ENCODE measurements at places on chromosomes 5 and 9.

DNA sequence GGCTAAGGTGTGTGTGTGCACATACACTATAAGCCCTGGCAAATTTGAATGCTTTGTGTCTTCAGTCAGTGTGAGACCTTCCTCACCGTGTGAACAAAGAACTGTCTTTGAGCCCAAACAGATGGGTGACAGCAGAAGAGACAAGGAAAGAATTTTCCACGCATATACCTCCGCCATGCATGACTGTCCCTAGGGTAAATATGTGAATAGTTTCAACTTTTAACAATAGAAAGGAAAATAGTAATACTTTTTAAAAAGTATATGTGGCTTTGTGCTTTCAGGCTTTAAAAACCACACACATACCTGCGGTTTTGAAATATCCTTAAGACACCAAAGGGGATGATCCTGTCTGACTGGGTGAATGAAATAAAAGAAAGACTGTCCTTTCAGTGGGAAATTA is 438.6 kb upstream of the MPDZ start:
- DNase-seq = no peak

- no peak for DNase-seq
Observed at GRCh38 chr9:111035543-111036428, 2.5 kb downstream of the LPAR1 start.

GRCh38 chr5:133514456-133514855 is 97.9 kb downstream of the FSTL4 start:
- DNase-seq = no peak

DNA sequence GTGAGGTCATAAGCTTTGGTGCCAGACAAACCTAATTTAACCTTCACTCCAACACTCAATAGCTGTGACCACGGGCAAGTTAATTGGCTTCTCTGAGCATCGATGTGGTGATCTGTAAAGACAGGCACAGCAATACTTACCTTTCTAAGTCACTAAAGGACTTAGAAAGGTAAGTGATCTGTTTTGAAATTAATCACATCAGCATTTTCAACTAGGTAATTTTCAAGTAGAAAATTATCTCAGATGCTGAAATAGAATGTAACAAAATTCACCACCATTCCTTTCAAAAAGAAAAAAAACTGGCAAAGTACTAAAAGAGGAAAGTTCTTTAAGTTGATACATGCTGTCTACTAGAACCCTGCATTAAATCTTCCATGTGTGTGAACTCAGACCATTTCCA is 354.5 kb downstream of the ICE1 start:
- DNase-seq = no peak

All from activated CD4-positive, alpha-beta T cell treated with anti-CD3 and anti-CD28 coated beads for 4 hours (primary cell).